CD4-positive, alpha-beta T cell (primary cell): ENCODE measurements at places on chromosomes 11 and 22. TPM values are rescaled to one million over a fixed set of nuclear protein-coding genes. Genes with fewer than 3 reads are reported as not detected.

DNA sequence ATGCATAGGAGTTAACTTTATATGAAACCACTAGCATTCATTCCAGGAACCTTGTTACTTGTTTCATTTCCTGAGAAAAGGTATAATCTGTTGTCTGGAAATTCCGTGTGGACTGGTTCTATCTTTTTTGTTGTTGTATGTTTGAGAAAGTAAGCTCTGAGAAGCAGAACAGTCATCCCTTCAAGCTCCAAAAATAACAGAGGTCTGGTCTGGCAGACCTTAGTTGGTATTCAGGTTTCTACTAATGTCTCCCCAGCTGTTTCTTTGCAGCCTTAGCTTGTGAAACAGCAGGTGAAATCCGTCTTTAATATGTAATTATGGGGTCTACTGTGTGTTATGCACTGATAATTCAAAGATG, 2.4 kb downstream of the RNF121 start:
- DNase-seq, result no peak

GRCh38 chr11:119474682-119475596, 52.0 kb upstream of the THY1 start:
- DNase-seq, result peak; percentile 7

DNA sequence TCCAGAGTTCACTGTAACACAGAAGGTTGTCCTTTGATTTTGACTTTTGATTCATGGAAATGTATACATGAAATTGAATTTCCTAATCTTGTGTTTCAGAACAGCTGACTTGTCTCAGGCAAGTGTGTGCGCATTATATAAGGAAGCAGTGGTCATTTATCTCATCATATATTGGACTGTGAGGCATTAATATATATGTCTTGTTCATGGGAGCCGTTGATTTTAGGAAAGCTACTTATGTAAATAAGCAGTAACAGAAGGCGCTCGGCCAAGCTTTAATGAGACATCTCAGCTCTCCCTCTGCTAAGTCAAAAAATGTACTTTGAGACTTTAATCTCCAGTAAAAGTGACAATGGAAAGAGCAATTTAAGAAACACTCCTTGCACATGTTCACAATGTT, 100.5 kb downstream of the PDHX start:
- no peak for DNase-seq

CLDN25 gene
- total RNA-seq, result not detected
